H7 (cell line): ENCODE measurements at places on chromosomes 7 and 10. TPM values are rescaled to one million over a fixed set of nuclear protein-coding genes. Genes with fewer than 3 reads are reported as not detected.

DNA sequence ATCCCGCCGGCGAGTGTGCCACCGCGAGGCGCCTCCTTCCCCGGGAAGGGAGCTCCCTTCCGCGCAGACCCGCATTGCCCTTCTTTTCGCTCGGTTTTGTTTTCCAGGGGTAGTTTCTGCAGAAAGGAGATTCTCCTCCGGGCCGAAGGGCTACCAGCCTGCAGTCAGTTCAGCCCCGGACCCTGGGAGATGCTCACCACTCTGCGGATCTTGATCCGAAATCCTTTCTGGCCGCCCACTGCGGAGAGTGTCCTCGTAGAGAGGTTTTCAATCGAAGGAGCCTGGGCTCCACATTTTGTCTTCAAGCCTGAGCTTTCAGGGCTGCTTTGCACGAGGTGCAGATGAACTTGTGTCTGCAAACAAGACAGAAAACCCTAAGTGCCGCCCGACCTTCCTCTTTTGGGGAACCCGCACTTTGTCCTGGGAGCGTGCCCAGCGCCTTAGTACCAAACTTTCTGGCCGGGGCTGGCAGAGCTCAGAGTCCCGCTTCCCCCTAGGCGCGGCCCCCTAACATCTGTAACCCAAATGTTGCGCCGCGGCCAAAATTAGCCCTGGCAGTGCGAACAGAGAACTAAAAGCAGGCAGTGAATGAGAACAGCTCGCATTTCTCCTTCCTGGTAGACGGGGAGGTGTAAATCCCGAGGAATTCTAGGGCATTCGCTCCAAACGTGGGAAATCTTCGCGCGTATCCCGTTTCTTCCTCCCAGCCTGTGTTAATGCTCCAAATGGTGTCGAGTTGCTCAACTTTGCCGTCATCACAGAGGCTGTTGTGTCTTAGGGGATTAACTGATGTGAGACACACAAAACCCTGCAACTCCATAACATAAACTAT is 6.7 kb upstream of the EN2 start:
- DNase-seq, result peak; percentile 69

DNA sequence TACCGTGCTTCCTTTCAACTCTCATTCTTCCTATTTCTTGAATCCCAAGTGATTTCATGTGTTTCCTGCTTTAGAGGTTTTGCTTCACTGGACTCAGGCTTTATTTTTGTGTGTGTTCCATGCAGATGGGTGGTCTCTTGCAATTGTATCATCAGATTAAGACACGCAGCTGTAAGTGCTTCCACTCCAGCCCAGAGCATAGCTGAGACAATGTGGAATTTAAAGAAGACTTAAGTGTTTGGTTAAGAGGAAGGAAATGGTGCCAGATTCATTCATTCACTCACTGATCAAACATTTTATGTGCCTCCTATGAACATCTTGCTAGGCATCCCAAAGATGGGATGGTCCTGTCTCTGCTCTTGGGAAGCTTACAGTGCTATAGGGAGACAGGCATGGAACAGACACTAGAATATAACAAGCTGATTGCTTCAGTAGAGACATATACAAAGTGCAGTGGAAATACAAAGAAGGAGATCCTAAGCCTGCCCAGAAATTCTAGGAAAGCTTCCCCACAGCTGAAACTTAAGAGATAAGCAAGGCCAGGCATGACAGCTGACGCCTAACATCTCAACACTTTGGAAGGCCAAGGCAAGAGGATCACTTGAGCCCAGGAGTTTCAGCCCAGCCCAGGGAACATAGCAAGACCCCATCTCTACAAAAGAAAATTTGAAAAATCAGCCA is 46.1 kb upstream of the LRRC17 start:
- no peak for DNase-seq

GRCh38 chr10:3542185-3542611 is 242.8 kb downstream of the KLF6 start:
- no peak for DNase-seq

- DNase-seq, result peak; percentile 36
These were observed 14.0 kb downstream of the ITGB1 start for GRCh38 chr10:32943854-32944661.

DNA sequence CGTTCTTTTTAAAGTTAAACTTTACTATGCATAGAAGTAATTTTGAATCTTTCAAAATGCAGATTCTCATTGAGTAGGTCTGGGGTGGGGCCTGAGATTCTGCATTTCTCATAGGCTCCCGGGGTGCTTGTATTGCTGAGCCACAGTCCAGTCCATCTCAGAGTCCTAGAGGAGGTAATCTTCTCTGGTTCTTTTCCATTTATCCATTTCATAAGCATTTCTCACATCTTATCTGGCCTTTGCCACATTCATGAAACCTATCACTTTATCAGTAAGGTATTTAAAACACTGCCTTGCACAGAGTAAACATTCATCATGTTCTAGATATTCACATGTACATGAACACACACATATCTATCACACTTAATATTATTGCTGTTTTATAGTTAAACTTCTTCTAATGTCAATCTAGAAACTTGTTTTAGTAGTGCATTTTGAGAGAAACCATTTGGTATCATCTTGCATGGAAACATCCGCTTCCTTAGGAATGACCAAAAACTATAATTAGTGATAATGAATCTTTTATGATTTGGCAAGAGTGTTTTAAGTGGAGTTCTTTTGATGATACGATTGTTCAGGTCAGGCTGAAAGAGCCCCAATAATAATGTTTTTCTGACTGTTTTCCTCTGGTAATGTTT is 12.0 kb downstream of the GNAI1 start:
- DNase-seq, result no peak

- no peak for DNase-seq
These were observed 64.0 kb downstream of the LRRC4 start for GRCh38 chr7:127967281-127967680.

DNA sequence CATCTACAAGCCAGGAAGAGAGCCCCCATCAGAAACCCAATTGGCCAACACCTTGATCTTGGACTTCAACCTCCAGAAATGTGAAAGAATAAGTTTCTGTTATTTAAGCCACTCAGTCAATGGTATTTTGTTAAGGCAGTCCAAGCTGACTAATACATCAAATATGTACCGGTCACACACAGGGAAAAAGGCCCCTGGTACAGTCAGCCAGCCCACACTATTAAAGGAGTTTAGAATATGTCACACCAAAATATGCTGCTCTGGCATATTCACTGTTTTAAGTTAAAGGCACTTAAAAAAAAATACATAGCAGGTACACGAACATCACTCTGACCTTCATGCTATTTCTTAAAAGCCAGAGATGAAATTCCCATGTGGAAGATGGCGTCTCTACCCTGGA is 15.2 kb upstream of the CDCA7L start:
- no peak for DNase-seq

GRCh38 chr7:867001-867405 is 9.4 kb upstream of the GET4 start:
- no peak for DNase-seq

DNA sequence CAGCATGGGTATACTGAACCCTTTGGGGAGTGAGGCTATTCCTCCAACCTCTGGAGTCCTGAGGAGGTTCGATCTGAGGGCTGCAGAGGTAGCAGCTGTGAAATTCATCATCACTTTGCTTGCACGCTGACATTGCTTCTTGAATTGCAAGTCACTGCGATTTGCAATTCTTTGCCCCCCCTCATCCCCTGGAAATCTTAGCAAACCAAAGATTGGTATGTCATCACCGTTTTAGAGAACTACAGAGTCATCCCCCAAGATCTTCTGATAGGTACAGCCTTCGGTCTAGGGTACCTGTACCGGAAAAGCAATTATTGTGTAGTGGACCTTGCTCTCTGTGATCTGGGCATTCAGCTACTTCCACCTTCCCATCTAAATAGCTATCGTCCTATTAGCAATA is 192.6 kb downstream of the KLF6 start:
- no peak for DNase-seq

- DNase-seq, result no peak
These were observed 15.3 kb downstream of the TRIM24 start for GRCh38 chr7:138475377-138475776.

DNA sequence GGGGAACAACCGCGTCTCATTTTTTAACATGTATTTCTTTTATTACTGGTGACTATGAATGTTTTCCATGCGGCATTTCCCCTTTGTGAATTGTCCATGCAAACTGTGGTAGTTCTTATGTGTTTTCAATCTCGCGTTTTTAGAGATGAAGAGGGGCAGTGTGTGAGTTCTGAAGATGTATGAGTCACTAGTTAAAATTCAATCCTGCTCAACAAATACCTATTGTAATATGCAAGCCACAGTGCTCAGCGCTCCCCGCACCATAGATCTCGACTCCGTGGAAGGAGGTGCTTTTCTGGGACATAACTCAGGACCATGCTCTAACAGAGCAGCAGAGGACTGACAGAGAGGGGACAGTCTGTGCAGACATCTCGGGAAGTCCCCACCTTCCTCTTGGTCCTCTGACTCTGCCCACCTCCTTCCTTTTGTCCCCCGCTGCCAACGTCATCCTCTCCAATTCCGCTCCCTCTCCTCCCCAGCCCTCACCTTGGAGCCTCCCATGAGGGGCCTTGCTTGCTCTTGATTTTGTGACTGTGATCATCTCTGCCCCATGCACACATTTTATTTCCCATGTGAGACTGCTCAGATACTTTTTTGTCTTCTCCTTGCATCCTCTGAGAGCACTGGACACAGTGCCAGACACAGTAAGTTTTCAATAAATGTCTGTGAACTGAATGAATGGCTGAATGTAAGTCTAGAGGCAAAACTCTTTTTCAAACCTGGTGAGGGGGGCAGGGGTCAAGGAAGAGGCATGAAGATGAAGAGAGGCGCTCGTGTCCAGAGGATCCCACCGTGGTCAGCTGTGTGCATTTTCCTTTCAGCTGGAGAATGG is 42.7 kb upstream of the PLEKHA1 start:
- no peak for DNase-seq

GRCh38 chr7:17289074-17289645 is 9.3 kb upstream of the AHR start:
- DNase-seq, result no peak

DNA sequence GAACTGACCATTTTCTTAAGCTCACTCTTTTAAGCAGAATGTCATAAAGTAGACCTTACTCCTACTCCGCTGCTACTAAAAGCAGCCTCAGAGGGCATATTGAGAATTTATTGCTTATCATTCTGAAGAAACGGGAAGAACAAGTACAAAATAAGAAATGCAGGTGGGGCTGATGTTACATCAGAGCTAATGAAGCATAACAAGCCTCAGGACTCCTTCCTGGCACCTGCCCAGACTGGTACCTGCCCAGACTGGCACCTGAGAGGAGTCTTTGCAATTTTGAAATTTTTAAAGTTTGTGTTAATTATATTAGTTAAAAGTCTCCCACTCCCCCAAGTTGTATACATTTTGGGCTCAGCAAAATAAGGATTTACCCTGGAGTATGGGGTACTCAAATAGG is 162.4 kb downstream of the SEMA3E start:
- no peak for DNase-seq

GRCh38 chr7:65974876-65975275 is 7.1 kb downstream of the GUSB start:
- DNase-seq, result no peak

- peak; percentile 47 for DNase-seq
These were observed 16.7 kb upstream of the CFAP46 start for GRCh38 chr10:132958883-132959558.

DNA sequence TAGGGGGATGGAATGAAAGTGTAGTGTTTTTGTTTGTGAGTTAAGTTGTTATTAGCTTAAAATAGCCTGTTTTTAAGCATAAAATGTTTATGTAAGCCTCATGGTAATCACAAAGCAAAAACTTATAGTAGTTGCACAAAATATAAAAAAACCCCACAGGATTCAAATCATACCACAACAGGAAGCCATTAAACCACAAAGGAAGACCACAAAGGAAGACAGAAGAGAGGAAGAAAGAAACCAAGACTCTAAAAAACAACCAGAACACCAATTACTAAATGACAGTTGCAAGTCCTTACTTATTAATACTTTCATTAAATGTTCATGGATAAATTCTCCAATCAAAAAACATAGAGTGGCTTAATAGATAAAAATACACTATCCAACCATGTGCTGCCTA is 63.6 kb downstream of the ANKRD7 start:
- DNase-seq, result no peak

GRCh38 chr10:113782986-113783704 is 31.7 kb downstream of the PLEKHS1 start:
- DNase-seq, result no peak

GRCh38 chr7:21084286-21084685 is 297.6 kb upstream of the SP8 start:
- DNase-seq, result no peak

GRCh38 chr7:54485044-54485443 is 57.1 kb upstream of the VSTM2A start:
- no peak for DNase-seq

- no peak for DNase-seq
These were observed 33.2 kb downstream of the STK32C start for GRCh38 chr10:132274581-132274980.

DNA sequence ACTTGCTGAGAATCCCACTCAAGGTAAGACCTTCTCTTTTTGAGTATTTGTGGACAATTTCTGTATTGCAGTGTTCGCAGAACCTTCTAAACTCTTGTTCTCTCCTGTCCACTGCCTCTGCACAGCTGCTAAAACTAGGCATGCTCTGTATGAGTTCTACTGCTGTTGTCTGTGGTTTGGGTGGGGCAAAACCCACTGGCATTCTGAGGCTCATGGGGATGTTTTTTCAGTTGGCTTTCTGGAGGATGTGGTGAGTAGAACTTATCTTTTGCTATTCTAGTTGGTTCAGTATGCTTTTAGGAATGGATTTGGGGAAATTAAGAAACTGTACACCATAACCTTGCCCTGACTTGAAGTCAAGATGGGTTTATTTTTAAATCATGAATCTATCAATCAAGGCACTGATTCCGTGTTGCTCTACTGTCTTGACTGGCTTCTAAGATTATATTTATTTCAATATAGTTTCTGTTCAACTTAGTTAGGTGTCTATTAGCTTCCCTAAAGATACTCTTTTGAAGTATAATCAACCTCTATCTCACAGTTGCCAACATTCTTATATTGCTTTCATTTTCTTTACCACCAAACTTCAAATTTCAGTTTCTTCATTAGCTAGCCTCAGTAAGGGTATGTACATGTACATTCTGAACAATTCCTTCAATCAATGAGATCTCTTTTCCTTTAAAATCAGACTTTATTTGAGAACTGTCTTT is 25.0 kb upstream of the C1GALT1 start:
- DNase-seq, result no peak

GRCh38 chr7:98232799-98233198 is 19.2 kb downstream of the TECPR1 start:
- DNase-seq, result peak; percentile 57

EPO gene
- total RNA-seq, result 0.15 TPM in 1 of 2 replicates, not detected in the other

ACTR3C gene
- 0.73 and 3.2 TPM in 2 replicates for total RNA-seq

RBP3 gene
- total RNA-seq, result not detected in 2 replicates

C7orf33 gene
- not detected in 2 replicates for total RNA-seq

POLR2J gene
- total RNA-seq, result 40.9 and 42.2 TPM in 2 replicates

TFPI2 gene
- 4.8 and 8.1 TPM in 2 replicates for total RNA-seq

CYP2C18 gene
- 0.89 TPM in 1 of 2 replicates, not detected in the other for total RNA-seq

GPR26 gene
- 0.03 and 0.07 TPM in 2 replicates for total RNA-seq

NKX2-3 gene
- not detected in 2 replicates for total RNA-seq

SPDYE6 gene
- total RNA-seq, result not detected in 2 replicates

PDZD7 gene
- 2.3 and 5.1 TPM in 2 replicates for total RNA-seq

CALCR gene
- 1.4 and 4.0 TPM in 2 replicates for total RNA-seq

ANKRD61 gene
- 0.18 and 0.31 TPM in 2 replicates for total RNA-seq
